ENCODE measurements at places on chromosomes 7 and 10.
A peak's percentile ranks its signal among the peaks of the same experiment; 100 is the strongest.

GRCh38 chr7:130961128-130961601 lies 227.2 kb upstream of the KLF14 start:
- DNase-seq = peak; percentile 55

DNA sequence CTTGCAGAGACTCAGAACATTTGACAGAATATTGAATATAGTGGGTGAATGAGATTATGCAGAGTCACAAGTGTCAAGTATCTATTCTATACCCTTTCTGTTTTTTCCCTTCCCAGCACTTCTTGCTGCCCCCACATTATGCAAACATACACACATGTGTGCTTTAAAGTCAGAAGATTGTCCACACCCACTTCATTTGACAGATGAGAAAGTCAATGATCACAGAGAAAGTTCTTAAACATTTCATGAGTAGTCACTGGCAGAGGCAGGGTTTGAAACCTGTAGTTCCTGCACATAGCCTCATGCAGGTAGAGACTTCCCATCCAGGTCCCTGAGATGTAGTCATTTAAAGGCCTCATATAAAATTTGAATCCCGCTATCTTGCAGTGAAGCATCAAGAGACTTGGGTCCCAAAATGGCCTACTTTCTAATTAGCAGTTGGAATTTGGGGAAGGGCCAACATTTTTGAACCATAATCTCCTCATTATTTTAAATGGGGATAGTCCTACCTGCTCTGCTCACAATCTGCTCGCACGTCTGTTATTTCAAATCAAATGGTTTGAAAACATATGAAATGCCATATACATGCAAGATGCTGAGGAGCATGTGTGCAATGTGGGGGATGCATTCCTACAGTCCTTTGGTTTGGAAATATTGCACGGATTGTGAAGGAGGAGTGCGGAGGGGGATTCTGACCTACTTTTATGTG lies 217.8 kb downstream of the STK31 start:
- DNase-seq = no peak

- DNase-seq = no peak
Observed at GRCh38 chr7:17009007-17009719, 127.4 kb upstream of the AGR3 start.

DNA sequence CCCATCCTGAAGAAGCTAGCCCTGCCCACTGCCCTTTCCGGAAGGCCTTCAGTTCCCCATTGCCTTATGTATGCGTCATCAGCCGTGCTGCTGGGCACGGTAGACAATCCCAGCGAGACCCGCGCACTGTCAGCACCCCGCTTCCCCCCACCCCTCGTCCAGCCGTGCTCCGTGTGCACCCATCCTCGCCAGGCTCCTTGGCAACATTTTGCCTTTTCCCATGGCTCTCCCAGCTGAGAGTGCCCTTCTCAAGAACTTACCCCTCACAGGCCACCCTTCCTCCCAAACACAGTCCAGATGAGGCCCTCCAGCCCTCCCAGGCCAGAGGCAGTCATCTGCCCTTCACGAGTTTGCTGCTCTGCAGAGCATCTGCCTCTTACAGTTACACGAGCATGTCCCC lies 633.8 kb upstream of the FOXK1 start:
- DNase-seq = no peak

DNA sequence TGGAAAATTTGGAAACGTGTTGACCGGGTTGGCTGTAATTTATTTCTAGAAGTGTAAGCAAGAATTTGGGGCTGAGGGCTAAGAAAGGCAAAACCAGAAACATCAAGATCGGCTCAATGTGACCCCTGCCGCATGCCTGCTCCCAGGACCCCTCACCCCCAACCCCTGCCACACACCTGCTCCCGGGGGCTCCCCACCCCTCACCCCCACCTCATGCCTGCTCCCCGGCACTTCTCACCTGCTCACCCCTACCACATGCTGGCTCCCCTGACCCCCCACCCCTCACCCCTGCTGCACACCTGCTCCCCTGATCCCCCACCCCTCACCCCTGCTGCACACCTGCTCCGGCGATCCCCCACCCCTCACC lies 19.0 kb upstream of the CFAP46 start:
- DNase-seq = no peak

DNA sequence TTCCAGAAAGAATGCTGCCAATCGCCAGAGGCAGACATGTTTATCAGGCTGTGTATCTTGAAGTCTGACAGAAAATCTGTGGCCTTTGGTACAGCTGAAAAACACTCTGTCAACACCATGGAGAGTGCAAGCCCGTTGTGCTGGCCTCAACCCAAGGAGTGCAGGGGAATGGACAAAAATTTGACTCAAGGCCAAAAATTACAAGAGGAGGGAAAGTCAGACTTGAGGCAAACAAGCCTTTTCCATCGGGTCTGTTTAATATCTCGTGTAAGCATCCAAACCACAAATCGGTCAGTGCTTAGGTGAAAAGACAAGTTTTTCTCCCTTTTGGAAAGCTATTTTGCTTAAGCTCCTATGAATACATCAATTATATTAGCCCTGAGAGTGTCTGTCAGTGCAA lies 305.3 kb upstream of the NFE2L3 start:
- no peak for DNase-seq

- DNase-seq = no peak
Observed at GRCh38 chr7:99024066-99024465, 119.8 kb downstream of the SMURF1 start.

DNA sequence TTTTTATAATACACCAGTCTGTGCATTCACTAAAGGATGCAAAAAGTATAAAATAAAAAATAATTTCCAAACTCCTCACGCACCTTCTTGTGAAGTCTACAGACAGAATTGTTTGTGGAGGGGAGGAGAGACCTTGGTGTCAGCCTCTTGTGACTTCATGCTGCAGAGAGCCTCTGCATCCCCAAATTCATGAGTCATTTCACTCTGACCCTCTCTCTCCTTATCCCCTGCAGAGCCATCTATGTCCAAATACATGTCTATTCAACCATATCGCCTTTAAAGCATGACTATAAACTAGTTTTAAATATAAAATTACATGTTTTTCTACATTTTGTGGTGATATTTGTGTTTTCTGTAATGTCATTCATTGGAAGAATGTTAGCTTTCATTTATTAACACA lies 6.0 kb downstream of the CREB5 start:
- DNase-seq = no peak

- DNase-seq = no peak
Observed at GRCh38 chr7:139453673-139454321, 29.7 kb downstream of the KLRG2 start.

DNA sequence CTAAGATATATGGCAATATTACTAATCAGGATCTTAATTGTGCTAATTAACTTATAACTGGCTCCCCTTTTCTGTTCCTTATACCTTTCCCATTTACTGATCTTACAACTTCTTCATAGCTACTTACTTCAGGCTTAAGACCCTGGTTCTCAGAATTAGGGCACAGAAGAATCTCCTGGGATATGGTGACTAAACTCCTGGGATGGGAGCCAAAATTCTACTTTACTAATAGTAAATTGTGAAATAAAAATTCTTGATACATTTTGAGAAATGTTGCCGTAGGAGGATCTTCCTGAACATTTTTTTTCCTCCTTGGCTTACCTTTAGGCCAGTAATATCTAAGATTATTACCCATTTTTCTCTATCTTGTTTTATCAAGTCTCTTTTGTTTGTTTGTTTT lies 309.5 kb downstream of the ATRNL1 start:
- no peak for DNase-seq

- DNase-seq = no peak
Observed at GRCh38 chr10:51311228-51311627, 236.9 kb downstream of the PRKG1 start.

DNA sequence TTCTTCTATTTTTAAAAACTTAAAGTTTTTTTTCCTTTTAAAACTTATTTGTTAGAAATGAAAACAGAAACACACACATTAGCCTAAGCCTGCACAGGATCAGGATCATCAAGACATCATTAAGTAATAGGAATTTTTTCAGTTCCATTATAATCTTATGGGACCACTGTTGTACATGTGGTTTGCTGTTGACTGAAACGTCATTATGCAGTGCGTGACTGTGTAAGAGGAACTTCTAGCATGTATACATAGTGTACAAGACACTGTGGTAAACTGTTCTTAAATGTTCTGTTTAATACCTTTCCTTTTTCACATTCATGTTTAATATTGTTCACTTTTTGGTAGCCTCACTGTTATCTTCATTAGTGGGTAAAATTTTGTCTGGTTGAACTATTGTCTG lies 12.1 kb downstream of the ENTPD7 start:
- no peak for DNase-seq

- no peak for DNase-seq
Observed at GRCh38 chr7:143902332-143902899, 440 bp upstream of the TCAF1 start.

- DNase-seq = no peak
Observed at GRCh38 chr10:132350391-132350790, 18.4 kb downstream of the LRRC27 start.

GRCh38 chr7:141519623-141520022 lies 31.6 kb upstream of the AGK start:
- no peak for DNase-seq

DNA sequence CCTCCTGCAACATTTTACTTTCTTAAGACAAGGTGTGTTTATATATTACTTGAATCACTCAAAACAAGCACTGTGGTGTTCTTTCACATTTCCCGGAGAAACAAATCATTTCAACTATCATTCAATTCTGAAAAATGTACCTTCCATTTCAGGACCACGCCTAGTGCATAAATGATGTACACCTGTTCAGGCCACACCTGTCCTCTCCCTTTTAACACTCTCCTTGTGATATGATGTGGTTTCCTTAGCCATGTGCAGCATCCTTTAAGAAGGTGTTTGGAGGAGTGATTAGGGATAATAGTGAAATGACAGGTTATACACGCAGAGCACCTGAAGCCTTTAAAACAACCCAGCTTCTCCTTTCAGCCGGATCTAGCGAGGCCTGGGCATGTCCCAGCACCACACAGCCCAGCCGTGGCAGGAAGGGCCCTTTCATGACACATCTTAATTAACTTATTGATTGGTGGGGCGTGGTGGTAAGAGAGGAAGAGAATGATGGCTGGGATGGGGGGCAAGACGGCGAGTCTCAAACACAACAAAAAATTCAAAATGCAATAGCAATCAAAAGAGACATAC lies 26.9 kb downstream of the ABLIM1 start:
- no peak for DNase-seq

GRCh38 chr10:103177123-103177522 lies 15.9 kb downstream of the NT5C2 start:
- no peak for DNase-seq

DNA sequence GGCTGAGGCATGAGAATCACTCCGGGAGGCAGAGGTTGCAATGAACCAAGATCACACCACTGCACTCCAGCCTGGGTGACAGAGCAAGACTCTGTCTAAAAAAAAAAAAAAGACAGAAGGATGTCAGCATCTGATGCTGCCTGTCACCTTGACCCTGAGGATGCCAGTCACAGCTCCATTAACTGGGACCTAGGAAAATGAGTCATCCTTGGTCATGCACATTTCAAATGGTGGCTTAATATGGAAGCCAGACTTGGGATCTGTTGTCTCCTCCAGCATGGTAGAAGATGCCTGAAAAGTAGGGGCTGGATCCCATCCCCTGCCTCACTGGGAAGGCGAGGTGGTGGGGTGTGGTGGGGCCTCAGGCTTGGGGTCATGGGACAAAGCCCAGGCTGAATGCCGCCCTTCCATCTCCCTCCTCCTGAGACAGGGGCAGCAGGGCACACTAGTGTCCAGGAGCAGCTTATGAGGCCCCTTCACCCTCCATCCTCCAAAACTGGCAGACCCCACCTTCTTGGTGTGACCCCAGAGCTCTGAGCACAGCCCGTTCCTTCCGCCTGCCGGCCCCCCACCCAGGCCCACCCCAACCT lies 1.3 kb downstream of the NOS3 start:
- no peak for DNase-seq

GRCh38 chr7:36303202-36304098 lies 86.2 kb upstream of the ANLN start:
- DNase-seq = peak; percentile 75

GRCh38 chr10:14330388-14331061 lies at the start of gene FRMD4A:
Gene FRMD4A, minus strand, starts transcription at chr10:14330924.
- no peak for DNase-seq

DNA sequence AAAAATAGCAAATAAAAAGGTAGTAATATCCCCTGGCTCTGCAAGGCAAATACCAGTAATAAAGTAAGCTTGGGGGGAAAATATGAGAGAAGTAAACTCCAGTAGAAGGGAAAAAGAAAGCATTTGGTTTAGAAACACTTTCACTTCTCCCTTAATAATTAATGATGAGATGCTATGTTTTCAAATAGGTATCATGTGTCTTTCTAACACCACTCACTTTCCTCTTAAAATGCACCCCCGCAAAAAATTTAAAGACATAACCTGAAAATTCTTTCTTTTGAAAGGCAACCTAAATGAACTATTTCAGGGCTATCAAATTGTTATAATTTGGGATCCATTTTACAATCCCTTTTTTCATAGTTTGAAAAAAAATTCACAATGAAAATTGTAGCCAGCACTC lies 240.3 kb downstream of the SNX10 start:
- no peak for DNase-seq

GRCh38 chr7:35241884-35242283 lies 12.0 kb downstream of the TBX20 start:
- no peak for DNase-seq

DNA sequence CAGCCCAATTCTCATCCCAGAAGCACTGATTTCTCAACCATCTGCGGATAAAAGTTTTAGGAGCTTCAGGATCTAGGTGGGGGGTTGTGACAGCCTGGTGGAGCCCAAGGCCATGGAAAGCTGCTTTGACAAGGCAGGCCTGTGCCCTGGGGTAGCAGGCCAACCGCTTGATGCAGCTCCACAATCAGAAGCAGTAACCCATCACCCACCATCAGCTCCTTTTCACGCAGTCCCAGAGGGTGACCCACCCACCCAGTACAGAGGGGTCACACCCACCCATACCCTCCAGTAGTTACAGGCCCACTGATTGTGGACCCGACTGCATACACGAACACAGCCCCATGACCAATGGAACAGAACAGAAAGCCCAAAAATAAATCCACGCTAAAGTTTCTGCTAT lies 253.9 kb downstream of the AHR start:
- no peak for DNase-seq

DNA sequence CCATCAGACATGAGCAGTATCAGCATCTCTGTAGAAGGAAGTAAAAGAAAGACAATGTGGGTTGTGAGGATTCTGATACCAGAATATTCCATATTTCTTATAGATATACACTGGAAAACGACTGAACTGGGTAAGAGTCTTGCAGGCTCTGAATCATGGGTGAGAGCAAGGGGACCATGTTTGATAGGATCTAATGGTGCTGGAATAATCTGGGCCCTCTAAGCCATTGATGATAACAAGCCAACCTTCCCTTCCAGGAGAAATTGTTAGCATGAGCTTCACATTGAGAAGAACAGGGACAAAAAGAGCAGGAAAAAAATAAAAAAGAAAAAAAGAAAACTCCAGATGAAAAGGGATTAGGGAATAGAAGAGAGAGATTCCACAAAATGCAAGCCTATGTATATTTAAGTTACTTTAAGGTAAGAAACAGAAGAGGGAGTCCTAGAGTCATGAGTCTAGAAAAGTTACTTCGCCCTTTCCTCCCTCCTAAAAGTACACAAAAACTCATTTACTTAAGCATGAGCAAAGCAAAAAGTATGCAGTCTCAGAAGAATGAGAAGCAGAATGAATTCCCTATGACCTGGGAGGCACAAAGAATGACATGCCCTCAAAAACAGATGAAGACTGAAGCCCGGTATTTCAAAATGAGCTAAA lies 181.9 kb downstream of the TMEM26 start:
- DNase-seq = no peak

Data from GF-D8 (cell line).